NCI-H1092 treated with DMSO at 0.1 percent for 48 hours (cell line): ENCODE measurements at places on chromosomes 16 and 17.

DNA sequence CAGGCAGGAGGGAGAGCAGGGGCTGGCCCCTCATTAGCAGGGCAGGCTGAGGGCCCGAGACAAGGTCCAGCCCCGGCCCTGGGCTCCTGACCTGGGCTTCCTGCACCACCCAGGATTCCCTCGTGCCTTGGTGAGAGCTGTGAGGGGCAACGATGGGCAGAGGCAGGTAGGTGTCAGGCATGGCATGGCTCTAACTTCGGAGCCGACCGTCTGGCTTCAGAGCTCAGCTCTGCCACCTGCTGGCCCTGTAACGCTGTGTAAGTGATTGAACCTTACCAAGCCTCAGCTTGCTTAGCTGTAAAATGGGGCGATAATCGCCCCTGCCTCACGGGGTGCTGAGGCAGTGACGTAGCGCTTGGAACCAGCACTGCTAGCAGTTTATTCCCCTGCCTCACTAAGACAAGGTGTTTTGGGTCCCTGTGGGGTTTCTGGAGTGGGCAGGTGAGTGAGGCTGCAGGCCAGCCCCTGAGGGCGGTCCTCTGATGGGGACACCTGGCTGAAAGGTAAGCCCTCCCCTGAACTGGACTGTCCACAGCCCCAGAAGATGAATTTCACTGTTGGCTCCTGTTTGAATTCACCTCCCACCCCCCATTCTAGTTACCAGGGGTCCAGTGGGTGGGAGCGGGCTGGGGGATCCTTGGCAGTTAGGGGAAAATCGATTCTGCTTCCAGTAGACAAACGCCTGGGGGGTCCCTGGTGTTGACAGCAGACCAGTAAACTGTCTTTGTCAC, 184.8 kb upstream of the GSE1 start:
- DNase-seq: peak; percentile 43

DNA sequence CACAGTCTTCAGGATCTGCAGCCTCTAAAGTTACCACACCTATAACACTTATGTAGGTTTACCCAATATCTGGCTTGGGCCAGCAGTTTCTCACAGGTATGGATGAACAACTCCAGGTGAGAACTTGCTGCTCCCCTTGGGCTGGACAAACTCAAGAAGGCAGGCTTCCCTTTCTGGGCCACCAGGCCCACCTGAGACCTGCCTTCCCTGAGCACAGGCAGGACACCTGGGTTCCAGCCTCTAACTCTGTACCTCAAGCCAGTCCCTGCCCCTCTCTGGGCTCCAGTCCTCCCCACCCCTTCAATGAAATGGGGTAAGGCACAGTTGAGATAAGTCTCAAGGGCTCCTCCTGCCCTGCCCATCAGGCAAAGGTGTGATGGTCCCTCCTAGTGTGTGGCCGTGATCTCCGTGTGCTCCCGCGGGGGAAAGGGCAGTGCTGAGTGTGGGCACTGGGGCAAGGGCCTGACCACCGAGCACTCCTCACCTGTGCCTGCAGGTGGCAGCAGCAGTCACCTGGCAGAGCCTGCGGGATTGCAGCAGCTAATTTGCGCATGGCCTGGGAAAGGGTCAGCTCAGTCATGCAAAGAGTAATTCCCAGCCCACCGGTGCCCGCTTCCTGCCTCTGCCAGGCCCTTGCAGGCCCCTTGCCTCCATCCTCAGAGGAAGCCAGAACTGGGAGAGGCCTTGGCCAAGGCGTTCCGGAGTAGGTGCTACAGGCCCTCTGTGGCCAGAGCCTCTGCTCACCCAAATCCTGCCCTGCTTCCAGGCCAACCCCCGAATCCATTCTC, 28.2 kb upstream of the ADGRG1 start:
- peak; percentile 16 for DNase-seq

DNA sequence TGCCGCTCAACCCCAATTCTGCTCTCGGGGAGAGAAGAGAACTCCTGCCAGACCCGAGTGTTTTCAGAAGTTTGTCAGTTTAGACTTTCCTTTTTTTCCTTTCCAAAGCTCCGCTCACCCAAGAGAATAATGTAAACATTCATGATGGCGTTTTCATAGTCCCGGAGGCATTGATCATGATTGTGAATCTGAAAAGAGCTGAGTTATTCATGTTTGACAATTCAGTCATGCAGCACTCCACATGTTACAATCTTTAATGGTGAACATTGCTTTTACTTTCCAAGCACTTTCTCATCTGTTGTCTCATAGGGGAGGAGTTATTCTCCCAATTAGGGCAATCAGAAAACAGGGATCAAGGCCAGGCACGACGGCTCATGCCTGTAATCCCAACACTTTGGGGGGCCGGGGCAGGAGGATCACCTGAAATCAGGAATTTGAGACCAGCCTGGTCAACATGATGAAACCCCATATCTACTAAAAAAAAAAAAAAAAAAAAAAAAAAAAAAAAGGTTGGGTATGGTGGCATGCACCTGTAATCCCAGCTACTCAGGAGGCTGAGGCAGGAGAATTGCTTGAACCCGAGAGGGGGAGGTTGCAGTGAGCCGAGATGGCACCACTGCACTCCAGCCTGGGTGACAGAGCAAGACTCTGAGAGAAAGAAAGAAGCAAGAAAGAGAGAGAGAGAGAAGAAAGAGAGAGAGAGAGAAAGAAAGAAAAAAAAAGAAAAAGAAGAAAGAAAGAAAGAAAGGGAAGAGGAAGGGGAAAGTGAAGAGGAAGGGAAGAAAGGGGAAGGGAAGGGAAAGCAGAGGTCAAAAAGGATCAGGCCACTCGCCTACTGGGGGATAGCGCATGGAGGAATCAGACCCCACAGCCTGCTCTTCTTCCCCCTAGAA, 70.0 kb upstream of the TNRC6C start:
- DNase-seq: no peak

GRCh38 chr16:67902831-67903230, 9.8 kb downstream of the PSKH1 start:
- no peak for DNase-seq

DNA sequence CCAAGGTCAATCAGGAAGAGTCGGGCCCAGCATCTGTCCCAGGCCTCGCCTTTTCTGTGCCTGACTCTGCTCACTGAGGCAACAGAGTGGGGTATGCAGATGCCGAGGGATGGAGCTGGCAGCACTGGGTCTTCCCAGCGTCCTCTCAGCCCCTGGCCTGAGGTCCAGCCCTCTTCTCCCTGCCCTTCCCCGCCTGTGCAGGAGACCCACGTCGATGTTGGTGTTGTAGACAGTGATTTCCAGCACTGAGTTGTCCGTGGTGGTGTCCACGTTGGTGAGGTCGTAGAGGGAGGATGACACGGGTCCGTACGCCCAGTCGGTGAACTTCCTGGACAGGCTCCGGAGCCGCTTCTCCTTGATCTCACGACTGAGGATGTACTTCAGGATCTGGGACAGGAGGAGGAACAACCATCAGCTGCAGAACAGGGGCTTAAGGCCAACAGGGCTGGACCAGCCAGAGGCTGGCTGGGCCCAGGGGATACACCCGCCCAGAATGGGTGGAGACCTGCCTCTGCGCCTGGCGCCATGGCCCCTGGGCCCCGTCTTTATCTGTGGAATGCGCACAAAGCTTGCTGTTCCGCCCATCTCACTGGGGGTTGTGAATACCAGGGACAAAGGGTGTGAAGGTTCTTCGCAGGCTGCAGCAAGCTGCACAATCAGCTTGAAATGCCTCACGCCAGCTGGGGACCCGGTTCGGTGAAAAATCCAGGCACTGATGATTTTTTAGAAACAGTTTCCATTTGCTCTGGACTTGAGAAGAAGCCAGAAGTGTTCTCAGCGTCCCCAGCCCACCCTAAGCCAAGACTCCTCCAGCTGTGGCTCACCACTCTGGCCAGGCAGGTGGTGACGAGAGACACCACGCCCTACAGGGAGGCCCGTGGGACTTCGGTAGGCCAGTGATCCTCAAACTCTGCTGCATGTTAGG, 27.5 kb downstream of the TRPV3 start:
- DNase-seq: no peak

- no peak for DNase-seq
Measured at GRCh38 chr16:78742501-78743283, 643.2 kb downstream of the WWOX start.

GRCh38 chr16:58425245-58425644, 33.0 kb downstream of the GINS3 start:
- no peak for DNase-seq

- no peak for DNase-seq
Measured at GRCh38 chr16:9689597-9689996, 492.6 kb downstream of the GRIN2A start.

GRCh38 chr17:74737299-74738050, 419 bp downstream of the RAB37 start:
- peak; percentile 4 for DNase-seq

- DNase-seq: no peak
Measured at GRCh38 chr17:58328195-58329034, at the start of gene TSPOAP1. TSPOAP1 (minus strand) TSS chr17:58328795; CDS start chr17:58327920, 875 bp downstream.

DNA sequence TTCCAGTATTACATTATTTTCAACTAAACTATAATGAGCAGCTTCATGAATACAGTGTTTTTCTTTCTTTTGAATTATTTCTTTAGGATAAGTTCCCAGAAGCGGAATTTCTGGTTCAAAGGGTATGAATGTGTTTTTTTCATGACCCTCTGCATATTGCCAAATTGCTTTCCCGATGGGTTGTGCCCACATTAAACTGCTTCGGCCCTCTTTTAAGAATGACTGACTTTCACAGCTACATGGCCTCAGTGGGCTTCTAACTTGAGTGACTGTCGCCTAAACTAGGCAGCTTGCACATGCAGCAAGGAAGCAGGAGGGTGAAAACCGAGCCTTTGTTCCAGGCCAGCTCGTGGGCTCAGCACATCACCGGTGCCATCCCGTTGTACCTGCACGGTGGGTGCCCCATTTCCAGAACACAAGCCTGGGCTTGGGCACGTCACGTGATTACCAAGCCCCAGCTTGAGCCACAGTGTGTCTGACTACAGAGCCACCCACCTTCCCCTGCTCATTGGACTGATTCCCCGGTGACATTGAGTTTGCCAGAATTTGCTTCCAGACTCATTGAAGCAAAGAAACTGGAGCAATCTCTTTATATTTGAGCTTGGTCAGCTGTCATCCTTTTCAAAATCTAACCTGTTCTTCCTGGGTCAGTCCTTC, 112.8 kb downstream of the CLEC16A start:
- no peak for DNase-seq

DNA sequence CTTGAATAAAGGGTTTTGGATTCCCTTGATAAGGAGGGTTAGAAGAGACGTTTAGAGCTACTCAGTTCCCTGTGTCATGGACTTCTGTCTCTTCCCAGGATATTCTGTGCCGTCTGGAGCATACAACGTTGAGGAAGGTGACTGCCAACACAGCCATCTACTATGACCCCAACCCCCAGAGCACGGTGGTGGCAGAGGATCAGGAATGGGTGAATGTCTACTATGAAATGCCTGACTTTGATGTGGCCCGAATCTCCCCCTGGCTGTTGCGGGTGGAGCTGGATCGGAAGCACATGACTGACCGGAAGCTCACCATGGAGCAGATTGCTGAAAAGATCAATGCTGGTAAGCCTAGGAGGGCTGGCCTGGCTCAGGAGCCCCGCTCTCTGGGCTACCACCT, 24.7 kb downstream of the POLR2A start:
- DNase-seq: no peak

DNA sequence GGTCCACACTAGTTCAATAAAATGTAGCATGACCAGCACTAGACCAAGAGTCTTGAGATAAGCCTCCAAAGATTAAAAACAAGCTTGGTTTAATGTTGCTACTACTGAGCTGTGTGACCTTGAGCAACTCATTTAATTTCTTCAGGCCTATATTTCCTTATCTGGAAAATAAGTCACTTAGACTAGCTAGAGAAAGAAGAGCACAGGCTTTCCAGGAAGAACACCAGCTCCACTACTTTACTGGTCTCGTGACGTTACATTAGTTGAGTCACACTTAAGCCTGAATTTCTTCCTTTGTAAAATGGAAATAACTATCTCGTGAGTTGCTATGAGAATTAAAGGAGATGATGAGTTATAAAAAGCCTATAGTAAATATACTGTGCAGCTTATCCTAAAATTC, 5.4 kb downstream of the HELZ start:
- DNase-seq: no peak
